Activated CD4-positive, alpha-beta T cell treated with anti-CD3 and anti-CD28 coated beads, Interleukin-2, amount 50 U/mL, for 24 hours (primary cell): ENCODE measurements at places on chromosomes 5 and 9.

- DNase-seq = no peak
These were observed 12.4 kb downstream of the CBY3 start for GRCh38 chr5:179668391-179668790.

GRCh38 chr5:69374911-69375446 lies 5.4 kb downstream of the RAD17 start:
- no peak for DNase-seq

GRCh38 chr9:27347889-27348288 lies 50.9 kb upstream of the EQTN start:
- no peak for DNase-seq

DNA sequence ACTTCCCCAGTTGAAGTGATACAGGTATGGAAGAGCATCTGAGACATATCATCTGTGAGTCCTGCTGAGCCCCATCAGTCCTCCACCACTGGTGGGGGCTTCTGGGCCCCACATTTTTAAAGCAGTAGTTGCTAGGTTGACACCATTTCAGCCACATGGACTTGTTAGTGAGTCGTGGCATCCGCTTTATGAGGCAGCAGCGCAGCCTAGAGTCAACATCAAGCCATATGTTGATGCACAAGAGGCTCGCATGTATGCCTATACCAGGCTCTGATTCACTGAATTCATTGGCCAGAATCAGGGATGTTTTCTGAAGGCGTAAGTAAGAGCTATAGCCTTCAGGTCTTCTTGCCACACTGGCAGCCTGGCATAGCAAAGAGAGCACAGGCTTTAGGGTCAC lies 26.8 kb downstream of the ZNF346 start:
- no peak for DNase-seq

DNA sequence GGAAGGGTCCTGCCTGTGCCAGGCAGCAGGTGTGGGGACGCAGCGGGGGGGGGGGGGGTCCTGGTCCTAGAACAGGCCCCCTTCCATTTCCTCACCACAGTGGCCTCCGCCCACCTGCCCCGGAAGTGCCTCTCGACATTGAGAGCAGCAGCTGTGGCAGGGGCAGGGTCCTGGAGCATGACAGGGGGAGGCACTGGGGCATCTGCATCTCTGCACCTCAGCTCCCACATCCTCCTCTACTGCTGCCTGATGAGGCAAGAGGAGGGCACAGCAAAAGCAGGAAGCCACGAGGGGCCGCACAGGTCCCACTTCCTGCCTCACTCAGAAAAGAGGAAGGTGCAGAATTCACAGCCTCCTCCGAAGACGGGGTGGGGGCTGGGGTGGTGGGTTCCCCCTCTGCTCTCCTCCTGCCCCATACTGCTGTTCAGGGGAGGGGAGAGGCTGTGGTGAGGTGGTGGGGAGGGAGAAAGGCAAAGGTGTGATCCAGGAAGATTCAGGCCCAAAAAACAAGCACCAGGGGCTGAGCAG lies 14.8 kb downstream of the AKNA start:
- peak; percentile 65 for DNase-seq

GRCh38 chr9:125771037-125771436 lies 23.9 kb downstream of the PBX3 start:
- DNase-seq = no peak

GRCh38 chr9:135765416-135765815 lies 63.4 kb downstream of the KCNT1 start:
- no peak for DNase-seq

GRCh38 chr5:139711906-139712224 lies 63.7 kb downstream of the CXXC5 start:
- no peak for DNase-seq

- no peak for DNase-seq
These were observed 343.7 kb downstream of the GLIS3 start for GRCh38 chr9:3956081-3956671.

GRCh38 chr9:78567693-78568092 lies 270.8 kb downstream of the PSAT1 start:
- DNase-seq = no peak

DNA sequence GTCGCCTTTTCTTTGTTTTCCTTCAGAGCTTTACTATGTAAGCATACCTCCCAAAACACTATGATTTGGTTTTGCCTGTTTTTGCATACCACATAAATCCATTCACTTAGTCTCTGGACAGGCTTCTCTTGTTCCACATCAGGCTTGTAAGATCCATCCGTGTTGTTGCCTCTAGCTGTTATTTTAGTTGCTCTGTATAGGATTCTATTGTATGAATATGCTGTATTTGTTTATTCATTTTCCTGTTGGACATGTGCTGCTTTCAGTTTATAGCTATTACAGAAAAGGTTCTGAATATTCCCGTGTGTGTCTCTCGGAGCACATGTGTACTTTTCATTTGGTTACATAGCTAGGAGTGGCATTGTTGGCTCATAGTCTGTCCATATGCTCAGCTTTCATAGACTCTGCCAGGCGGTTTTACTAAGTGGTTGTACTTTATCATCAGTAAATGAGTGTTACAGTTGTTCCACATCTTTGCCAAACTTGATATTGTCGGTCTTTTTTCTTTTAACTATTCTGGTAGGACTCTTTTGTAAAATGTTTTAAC lies 41.8 kb downstream of the NUP214 start:
- DNase-seq = no peak

DNA sequence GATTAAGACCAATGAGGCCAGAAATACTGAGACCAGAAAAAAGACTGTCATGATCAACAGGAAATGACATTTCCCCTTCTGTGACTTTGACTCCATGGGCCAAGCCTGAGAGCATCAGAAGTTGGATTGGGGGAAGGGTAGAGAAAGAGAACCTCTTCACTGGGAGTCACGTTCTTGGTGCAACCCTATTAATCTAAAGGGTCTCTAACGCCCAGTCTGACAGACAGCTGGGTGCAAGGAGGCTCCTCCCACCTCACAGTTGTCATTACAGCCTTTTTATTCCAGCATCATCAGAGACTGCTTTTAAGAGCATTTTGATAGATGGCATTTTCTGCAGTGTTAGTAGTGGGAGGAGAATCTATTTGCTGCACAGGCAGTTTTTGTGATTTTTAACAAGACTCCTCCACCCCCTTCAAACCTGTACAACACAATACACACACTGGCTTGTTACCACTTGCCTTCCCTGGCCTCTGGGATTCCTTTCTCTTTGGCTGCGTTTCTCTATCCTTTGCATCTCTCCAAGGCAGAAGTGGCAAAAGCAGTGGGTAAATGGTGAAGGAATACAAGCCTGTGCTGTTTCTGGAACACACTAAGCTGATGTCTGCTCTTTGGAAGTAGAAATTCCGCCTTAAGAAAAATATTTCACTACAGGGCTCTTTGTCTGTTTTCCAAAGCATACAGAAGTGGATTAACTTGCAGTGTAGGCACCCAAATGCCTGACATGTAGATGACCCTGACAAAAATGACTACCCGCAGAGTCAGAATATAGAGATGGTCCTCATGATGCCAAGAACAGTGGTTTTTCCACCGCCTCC lies 310.4 kb upstream of the ZNF608 start:
- DNase-seq = no peak

- DNase-seq = no peak
These were observed 101.8 kb downstream of the BOD1 start for GRCh38 chr5:173514661-173515060.

- no peak for DNase-seq
These were observed 5.7 kb upstream of the ZBTB34 start for GRCh38 chr9:126854734-126855133.

- DNase-seq = no peak
These were observed 380.5 kb upstream of the SMC2 start for GRCh38 chr9:103713631-103714030.
